ENCODE measurements at places on chromosomes 2 and 18. TPM values are rescaled to one million over a fixed set of nuclear protein-coding genes. Genes with fewer than 3 reads are reported as not detected.
A peak's percentile ranks its signal among the peaks of the same experiment; 100 is the strongest.

- no peak for DNase-seq
Measured at GRCh38 chr2:45274250-45274926, 265.1 kb upstream of the SIX2 start.

DNA sequence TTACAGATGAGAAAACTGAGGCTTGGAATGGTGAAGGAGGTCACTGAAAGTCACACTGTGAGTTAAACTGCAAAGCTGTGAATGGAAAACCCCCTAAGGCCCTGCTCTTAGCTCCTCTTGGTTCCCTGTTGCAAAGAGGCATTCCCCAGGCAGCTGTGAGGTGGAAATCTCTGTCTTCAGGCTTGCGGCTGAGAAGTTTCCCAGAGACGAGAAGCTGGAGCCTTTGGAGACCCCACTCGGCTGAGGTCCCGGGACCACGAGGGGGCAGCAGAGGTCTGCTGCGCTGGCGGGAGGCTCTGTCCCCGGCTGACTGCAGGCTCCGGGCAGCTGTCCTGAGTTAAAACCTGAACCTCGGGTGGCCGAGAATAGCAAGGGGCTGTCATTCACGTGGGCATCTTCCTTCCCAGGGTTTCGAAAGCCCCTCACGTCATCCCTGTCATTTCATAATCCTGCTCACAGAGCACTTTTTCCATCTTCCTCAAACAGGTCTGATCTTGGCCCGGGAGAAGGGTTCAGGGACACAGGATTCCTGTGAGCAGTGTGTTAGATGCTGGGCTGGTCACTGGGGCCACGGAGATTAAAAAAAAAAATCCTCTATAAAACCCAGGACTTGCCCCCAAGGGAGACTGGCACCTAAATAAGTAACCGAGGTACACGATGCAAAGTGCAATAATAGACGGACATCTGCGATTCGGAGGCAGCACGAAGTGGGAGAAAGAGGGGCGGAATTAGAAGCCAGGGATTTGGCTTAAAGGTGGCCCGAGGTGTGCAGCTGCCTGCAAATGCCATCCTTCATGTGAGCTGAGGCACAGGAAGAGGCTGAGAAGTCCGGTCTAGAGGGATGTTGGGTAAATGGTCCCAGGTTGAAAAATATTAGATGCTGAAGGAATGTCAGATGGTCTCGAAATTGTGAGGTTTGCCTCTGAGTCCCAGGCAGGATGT, 24.6 kb upstream of the ATOH8 start:
- DNase-seq = peak; percentile 58

DNA sequence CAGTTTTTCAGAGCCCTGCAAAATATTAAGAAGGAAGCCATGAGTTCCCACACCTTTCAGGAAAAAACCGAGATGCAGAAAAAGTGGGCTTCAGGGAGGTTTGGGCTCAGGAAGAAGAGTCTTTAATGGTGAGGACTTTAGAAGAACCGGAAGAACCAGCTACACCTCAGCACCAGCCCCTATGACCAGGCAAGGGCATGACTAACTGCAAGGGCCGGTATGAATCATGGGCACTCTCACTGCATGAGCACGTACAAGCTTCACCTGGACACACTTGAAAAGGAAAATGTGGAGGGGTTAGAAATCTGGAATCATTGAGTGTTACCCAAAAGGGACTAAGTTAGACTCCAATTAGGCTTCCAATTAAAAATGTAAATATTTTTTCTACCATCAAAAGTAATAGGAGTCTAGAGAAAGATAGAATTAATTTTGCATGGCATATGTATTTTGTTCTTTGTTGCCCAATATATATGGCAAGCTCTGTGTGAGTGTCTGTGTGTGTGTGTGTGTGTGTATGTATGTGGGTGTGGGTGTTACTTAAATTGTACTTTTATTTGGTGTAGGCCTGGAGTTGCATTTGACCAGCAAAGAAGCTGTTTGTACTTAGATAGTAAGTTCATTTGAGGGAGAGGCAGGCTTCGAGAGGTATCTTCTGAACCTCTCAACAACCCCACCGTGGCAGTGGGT, 66.5 kb upstream of the THUMPD2 start:
- DNase-seq = peak; percentile 76

GRCh38 chr2:229689307-229689839, 25.0 kb downstream of the DNER start:
- no peak for DNase-seq

DNA sequence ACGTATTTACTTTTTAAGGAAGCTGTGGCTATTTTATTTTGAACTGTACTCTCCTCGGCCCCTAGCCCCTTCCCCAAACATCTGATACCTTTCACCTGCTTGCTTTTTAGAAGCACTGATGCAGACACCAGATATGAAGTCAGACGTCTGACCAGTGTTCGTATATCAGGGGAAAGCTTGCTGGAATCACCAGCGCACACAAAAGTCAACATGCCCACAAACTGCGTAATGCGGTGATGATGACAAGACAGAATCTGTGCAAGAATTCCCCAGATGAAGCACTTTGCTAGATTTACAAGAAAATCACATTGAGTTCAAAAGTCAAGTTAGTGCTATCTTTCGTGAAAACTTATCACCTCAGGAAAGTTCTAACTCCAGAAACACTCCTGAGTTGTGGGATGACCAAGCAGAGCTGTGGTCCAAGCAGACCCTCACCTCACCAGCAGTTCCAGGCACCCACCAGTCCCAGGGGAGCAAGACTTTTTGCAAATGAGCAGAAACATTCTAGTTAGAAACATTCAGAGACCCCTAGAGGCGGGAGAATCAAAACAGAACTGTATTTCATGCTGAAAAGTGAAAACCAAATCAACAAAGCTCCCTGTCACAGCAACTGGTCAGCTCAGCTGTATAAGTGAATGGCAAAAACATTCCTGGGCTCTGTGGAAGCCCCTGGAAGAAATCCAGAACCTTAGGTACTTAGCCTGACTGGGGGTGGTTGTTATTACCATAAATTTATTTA, 55.7 kb downstream of the INO80C start:
- DNase-seq = peak; percentile 26

GRCh38 chr2:119198240-119198840, 25.3 kb upstream of the STEAP3 start:
- DNase-seq = peak; percentile 77

- no peak for DNase-seq
Measured at GRCh38 chr2:237567276-237568029, 1.1 kb downstream of the PRLH start.

- no peak for DNase-seq
Measured at GRCh38 chr2:240329778-240330177, 105.7 kb upstream of the GPC1 start.

- no peak for DNase-seq
Measured at GRCh38 chr2:204329016-204329415, 216.3 kb upstream of the PARD3B start.

DNA sequence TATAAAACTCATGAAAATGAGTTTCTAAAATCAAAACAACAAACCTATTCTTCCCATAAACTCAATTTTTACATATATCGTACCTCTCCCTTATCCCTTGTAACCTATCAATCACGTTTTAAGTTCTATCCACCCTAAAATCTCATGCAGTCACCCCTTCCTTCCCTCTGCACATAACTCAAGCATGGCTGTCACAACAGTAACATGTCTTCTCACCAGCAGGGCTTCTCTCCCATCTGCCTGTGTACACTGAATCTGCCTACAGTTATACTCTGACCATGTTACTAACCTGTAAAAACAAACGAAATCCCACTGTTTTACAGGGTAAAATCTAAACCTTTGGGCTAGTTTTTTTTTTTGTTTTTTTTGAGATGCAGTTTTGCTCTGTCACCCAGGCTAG, 68.2 kb downstream of the MAP4K3 start:
- no peak for DNase-seq

DNA sequence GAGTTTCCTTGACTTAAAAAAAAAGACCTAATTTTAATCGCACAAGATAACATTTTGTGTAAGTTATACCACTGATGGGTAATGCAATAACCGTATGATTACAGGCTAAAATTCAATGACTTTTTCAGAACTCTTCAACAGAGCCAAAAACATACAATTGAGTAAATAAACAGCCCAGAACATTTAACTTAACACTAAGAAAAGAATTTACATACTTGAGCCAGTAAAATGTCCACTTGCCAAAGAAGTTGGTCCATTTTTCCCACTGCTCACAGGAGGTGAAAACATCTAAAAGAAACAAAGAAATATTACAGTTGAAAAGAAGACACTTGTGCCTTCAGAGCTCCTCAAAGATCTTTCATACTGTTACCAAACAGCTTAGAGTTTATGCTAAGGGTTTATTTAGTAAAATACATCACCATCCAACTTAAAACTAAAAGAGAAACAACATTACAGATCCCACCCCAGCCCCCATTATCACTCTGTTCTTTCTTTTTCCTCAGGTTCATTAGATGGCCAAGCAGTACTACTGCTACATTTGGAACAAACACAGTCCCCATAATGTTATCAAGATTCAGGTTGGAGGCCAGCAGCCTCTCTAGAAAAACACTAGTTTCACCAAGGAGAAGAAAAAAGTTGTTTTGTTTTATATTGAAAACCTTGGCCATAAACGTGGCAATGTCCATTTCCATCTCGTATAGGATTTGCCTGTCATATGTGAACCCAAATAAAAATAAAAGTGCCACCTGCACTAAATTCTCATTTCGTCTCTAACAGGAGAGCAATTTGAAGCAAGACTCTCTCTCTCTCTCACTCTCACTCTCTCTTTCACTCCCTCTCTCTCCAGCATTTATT, 2.7 kb downstream of the TCF4 start:
- peak; percentile 16 for DNase-seq

GRCh38 chr18:58251416-58251815, 207.4 kb downstream of the NEDD4L start:
- no peak for DNase-seq

The NR4A2 gene
- total RNA-seq = 0.17 TPM

The APLF gene
- 9.4 TPM for total RNA-seq

The CPO gene
- total RNA-seq = under 0.01 TPM

The CTLA4 gene
- total RNA-seq = not detected

The ABCB11 gene
- total RNA-seq = not detected

The DNAH6 gene
- total RNA-seq = under 0.01 TPM

The MAP4K3 gene
- total RNA-seq = 40.8 TPM

The PROC gene
- not detected for total RNA-seq
